ENCODE measurements at places on chromosomes 1 and 21. TPM values are rescaled to one million over a fixed set of nuclear protein-coding genes. Genes with fewer than 3 reads are reported as not detected.

INAVA gene
- total RNA-seq: 35.7 TPM

F5 gene
- total RNA-seq: 43.5 TPM

KIF17 gene
- 0.86 TPM for total RNA-seq

MYCL gene
- 25.0 TPM for total RNA-seq

STMN1 gene
- 472 TPM for total RNA-seq

RGS8 gene
- total RNA-seq: not detected

ZBTB8OS gene
- total RNA-seq: 37.8 TPM

RSPO1 gene
- total RNA-seq: 0.51 TPM

OR2AK2 gene
- total RNA-seq: not detected

CHD5 gene
- 4.9 TPM for total RNA-seq

GUCA2B gene
- not detected for total RNA-seq

Data from mesothelial cell of epicardium (in vitro differentiated cells).